ENCODE measurements at places on chromosomes 3 and 15.
A peak's percentile ranks its signal among the peaks of the same experiment; 100 is the strongest.

DNA sequence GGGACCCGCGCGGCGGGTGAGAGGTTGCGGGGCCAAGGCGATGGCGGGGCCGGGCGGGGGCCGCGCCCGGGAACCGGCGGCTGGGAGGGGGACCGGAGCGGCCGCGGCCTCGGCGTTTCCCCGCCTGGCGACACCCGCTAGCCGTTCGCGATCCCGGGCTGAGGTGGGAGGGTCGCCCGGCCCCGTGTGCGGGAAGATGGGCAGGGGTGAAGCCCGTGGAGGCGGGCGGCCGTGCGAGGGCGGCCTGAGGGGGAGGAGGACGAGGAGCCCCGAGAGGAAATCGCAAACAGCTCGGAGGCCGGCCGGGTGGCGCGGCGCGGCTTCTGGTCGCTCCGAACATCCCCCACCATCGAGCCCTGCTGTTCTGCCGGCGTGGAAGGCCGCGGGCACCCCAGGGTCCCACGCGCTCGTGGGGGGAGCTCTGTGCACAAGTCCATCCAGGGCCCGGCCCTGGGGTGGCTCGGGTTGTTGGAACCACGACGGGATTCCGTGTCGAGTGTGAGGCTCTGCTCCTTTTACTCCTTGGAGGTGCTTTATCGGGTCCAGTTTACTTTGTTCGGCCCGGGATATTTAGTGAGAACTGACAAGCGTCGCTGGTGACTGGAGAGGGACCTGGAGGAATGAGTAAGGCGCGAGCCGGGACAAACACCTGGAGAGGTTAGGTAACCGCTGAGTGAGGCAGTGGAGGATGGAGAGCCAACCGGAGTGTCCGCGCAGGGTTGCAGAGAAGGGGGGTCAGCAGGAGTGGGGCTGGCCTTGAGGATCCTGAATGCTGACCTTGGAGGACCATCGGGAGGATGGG lies 728 bp downstream of the CRTC3 start:
- DNase-seq = no peak

DNA sequence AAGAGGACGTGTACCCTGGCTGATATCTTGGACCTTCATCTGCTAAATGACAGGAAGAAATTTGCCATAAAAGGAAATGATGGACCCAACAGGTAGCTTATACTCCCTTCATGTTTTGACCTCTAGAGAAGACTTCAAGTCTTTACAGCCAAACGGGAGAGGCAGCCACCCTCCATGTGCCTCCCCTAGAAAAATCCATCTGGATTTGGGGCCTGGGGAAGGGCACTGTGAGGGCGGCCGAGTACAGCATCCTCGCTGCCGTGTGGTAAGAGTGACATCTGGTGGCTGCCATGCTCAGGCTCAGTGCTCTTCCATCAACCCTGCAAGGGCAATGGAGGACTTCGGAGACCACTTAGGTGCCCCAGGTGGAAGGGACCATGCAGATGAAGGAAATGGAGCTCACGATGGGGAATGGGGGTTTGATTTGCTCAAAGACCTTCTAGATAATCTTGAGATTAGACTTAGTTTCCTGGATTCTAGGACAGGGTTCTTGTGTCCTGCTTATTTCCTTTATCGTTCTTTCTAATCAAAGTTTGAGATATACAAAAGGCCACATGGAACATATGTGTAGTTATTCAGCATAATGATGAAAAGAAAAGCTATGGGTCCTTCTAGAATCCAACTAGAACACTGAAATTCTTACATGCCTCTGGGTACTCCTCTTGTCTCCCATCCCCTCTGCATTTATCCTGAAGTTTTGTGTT lies 44.4 kb downstream of the AQP9 start:
- DNase-seq = peak; percentile 55

DNA sequence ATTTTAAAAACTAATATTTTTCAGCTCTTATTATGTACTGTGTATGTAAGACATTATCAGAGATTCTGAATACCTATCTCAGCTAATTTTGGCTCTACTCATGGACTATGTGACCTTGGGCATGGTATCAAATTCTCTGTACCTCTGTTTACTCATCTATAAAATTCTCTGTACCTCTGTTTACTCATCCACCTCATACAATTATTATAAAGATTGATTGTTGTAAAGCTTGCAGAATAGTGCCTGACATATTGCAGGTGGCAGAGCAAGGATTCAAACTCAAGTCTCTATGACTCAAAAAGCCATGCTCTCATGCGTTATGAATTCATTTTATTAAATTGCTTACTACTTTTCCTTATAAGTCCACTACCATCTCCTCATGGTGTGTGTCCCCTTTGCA lies 151.9 kb upstream of the ARL6 start:
- no peak for DNase-seq

- no peak for DNase-seq
Observed at GRCh38 chr15:80531388-80531787, 127.2 kb downstream of the ARNT2 start.

- no peak for DNase-seq
Observed at GRCh38 chr15:60745469-60746061, 266.6 kb upstream of the ICE2 start.

DNA sequence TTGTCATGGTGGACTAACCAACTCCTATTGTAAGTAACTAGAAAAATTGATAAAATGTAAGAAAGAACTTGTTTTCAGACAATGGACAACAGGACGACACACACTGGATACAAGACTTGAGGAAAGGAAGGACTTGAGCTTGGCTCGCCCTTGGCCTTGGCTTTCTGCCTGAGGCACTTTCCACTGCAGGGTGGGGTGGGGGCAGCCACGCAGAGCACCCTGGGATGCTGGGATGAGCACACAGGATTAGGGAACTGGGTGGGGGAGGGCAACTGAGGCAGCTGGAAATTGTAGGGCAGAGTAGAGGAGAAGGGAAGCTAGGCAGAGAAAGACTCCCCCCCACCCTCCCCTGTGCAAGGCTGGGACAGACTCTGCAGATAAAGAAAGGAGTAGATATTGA lies 25.5 kb upstream of the HHATL start:
- no peak for DNase-seq

DNA sequence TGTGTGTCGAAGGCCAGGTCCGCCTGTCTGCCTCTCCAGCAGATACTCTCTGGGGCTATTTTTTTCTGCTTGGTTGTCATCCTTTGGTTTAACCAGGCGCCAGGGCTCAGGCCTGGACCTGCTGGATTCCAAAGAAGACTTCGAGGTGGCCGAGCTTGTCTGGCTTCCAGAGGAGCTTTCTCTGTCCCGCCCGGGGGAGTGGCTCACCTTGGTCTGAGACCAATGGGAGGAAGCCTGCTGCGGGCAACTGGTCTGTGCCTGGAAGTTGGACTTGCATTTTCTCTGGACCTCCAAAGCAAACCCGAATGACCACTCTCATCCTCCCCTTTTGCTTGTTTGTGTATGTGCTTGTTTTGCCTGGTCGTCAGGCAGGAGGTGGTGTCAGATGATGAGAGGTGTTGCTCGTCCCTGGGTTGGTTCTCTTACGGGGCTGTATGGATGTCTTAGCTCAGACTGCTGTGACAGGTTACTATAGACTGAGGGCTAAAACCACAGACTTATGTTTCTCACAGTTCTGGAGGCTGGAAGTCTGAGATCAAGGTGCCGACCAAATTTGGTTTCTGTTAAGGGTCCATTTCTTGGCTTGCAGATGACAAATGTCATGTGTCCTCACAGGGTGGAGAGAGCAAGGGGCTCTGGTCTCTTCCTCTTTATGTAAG lies 19.3 kb downstream of the IGF1R start:
- no peak for DNase-seq

DNA sequence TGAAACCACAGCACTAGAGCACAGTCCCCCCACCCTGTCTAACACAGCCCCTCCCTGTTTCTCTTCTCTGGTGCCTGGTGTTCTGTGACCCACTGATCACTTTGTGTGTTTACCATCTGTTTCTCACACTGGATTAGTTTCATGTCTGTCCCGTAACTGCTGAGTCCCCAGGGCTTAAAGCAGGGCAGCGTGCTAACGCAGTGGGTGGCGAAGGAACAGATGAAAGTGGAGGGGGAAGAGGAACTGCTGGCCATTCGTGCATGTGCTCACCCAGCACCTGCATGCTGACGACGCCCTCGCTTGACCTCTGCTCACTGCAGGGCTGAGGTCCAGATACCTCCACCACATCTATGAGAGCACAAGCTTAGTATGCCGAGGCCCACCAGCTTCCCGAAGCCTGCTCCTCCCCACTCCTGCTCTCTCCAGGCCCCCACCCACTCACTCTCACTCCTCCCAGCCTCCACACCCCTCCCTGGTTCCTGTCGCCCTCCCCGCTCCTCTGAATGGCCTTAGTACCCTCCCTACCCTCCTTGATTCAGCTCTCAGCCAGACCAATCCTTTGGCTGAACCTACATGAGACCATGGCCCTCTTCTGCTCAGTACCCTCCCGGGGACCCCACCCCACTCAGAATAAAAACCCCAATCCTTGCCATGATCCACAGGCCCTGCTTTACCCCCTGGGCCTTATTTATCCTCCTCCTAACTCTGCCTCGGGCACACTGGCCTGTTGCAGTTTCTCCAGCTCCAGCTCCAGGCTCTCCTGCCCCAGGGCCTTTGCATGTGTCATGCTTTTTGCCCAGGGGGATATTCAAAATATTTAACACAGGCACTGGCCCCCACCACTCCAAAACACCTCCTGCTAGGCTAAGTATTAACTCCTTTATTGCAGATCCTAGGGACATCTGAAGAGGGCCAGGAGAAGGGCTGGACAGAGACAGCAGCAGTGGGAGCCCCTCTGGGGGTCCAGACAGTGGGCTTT lies 15.1 kb upstream of the IQSEC1 start:
- DNase-seq = no peak

DNA sequence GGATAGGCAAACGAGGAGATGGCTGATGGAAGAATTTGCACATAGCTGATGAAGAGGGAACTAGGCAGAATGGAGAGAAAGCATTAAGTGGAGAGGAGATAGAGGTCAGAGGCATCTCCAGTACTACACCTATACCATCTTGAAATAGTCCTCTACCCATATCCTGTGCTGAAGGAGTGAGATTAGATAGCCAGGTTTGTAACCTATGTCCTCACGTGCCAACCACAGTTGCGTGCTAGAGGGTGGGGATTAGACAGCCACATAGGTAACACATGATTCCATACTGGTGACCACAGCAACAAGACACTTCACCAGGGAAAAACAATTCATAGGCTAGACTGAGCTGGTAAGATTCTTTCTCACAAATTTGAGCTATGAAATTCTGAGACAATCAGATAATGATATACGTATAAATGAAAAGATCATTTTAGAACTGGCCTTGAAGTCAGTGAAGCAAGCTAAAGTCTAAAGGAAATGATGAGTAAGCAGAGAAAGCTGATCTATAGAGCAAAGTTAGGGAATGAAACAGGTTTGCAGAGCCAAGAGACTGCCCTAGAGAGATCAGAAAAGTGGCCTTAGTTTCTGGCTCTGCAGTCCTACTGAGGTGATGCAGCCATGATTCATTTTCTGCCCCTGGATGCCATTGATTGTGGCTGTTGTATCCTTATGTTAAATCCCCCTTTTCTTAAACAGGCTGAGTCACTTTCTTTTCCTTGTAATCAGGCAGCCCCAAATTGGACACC lies 17.7 kb downstream of the MYNN start:
- no peak for DNase-seq

Data from posterior cingulate gyrus (tissue), 11 donors.